Peyer's patch (tissue), 4 donors: ENCODE measurements at places on chromosomes 16 and 17. TPM values are rescaled to one million over a fixed set of nuclear protein-coding genes. Genes with fewer than 3 reads are reported as not detected.

- no peak overlapping the region for H3K4me3 ChIP-seq
- DNase-seq = no peak
- no peak overlapping the region for H3K27ac ChIP-seq
- H3K4me1 ChIP-seq = no peaks in the 10 kb centered on the region
- no peaks in the 10 kb centered on the region for H3K27me3 ChIP-seq
Measured at GRCh38 chr17:65474660-65475059, 86.8 kb downstream of the AXIN2 start.

KRT16 gene
- total RNA-seq = not detected

DNA sequence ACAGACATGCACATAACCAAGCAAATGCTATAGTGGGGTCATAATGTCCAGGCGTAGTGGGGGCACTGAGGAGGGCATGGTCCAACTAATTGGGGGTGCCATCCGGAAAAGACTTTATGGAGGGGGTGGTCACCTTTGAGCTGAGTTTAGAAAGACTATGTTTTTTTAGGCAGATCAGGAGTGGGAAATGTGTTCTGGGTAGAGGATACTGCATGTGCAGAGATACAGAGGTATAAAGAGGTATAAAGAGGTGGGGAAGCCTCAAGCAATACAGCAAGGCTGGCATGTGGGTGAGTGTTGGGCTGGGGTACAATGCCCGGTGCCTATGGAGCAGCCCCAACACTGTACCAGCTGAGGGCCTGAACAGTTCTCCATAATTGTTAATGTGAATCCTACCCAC lies 53.1 kb downstream of the SPACA3 start:
- no peak overlapping the region for H3K4me3 ChIP-seq
- no peak overlapping the region for H3K27ac ChIP-seq
- H3K27me3 ChIP-seq = no peaks in the 10 kb centered on the region

C17orf100 gene
- total RNA-seq = 3.3 TPM
